ENCODE measurements at places on chromosomes 16 and 17.

GRCh38 chr16:49194537-49195236 is 87.0 kb downstream of the CBLN1 start:
- no peak for DNase-seq

GRCh38 chr17:64120159-64120810 is 9.7 kb downstream of the ERN1 start:
- DNase-seq, result no peak

- no peak for DNase-seq
These were observed 24.9 kb upstream of the RHBDL3 start for GRCh38 chr17:32240750-32241149.

GRCh38 chr16:19071811-19072777 is 4.7 kb downstream of the COQ7 start:
- DNase-seq, result no peak

DNA sequence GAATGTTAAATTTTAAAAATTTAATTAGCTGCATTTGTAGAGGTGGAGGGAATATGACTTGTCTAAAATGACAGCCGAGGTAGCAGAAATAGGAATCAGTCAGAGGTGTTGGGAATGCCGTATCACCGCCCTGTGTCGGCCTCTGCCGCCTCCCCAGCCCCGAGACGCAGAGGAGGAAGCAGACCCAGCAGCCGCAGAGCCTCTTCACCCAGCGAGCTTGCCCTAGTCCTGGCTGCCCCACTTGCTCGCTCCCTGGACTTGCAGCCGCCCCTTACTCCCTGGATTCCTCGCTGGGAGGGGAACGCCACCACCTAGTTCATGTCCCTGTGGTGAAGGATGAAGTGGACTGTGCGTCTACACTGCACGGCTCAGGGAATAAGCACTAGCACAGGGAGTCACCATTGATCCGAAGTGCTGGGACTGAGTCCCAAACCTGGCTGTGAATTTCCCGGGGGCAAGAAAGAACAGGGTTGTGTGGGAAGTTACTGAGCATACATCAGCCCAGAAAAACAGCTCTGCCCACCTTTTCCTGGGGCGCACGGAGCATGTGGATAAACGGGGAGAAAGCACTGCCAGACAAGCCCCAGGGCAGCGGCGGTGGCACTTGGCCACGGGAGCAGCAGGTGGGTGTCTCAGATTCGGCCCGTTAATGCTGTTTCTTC is 76.8 kb downstream of the RPTOR start:
- DNase-seq, result no peak

GRCh38 chr17:27526604-27527002 is 70.4 kb downstream of the KSR1 start:
- no peak for DNase-seq

DNA sequence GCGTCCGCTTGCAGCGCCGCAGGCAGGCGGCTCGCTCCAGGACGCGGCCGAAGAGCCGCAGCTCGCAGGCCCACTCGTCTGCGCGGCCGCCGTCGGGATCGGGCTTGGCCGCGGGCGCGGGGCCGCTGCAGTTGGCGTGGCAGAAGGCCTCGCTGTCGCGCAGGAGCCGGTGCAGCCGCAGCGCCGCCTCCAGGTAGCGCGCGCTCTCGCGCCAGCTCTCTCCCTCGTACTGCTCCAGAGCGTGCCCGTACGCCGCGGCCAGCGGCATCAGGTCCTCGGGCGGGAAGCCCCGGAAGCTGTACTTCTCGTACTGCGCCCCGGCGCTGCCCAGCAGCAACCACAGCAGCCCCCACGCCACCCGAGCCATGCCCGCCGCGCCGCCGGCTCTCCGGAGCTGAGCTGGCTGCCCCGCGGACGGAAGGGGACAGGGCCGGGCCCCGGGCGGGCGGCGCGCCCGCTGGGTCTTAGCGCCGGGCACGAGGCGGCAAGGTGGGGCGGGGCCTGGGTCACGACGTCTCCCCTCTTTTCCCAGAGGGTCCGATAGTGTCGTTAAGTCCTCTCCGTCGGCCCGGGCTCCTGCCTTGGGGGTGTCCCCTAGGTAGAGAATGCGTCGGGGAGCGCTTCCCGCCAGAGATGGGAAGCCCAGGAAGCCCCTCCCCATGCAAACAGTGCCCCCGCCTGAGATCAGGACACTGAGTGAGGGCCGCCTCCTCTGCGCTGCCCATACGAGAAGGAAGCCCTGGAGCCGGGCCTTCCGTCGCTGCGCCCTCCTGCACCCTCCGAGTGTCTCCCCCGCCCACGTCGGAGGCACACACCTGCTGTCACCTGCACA is at the start of gene P3H4:
Gene P3H4 (minus strand): TSS at position 401 of the 832 bp plus-strand sequence. CDS start 34 bp downstream, at position 367.
- DNase-seq, result no peak

GRCh38 chr17:73356561-73357170 is 44.9 kb upstream of the CDC42EP4 start:
- DNase-seq, result no peak

DNA sequence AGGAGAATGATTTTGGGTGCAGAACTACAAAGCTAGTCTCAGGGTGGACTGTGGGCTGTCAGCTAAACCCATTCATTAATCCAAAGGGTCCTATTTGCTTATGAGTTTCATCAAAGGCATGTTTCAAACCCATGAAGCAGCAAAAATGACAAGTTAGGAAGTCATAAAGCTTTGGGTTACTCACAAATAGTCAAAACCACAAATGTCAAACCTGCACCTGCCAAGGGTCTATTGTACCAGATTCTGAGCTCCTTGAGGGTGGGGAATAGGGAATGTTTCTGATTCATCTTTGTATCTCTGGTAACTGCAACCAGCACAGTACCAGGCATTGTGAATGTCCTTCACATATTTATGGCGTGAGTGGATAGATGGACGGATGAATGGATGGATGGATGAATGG is 317.7 kb downstream of the MAF start:
- no peak for DNase-seq

GRCh38 chr17:49703557-49704277 is 4.0 kb downstream of the SLC35B1 start:
- DNase-seq, result peak; percentile 60

GRCh38 chr16:82201926-82202325 is 31.9 kb upstream of the MPHOSPH6 start:
- no peak for DNase-seq

- DNase-seq, result no peak
These were observed 11.1 kb downstream of the TRPV3 start for GRCh38 chr17:3546521-3546920.

DNA sequence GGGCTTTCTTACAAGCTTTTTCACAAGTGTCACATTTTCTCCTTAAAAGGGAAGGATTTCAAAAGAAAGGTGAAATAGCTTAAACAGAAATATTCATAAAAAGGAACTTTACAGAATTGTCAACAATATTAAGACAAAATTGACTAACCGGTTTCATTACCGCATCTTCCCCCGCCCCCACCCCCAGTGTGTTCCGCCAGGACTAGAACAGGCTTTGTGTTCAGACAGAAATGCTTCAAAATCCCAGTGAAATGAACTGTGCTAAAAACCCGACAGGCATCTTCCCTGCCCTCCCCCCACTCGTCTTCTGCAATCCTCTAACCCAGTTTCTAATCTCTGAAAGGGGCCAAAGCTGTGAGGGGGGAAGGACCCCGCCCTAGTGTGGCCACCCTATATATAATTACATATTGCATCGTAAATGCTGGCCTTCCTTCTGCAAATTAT is 990 bp upstream of the ROGDI start:
- no peak for DNase-seq

- no peak for DNase-seq
These were observed 3.6 kb upstream of the LITAFD start for GRCh38 chr16:8878523-8878911.

GRCh38 chr17:42284566-42284965 is 3.7 kb upstream of the STAT5A start:
- DNase-seq, result no peak

DNA sequence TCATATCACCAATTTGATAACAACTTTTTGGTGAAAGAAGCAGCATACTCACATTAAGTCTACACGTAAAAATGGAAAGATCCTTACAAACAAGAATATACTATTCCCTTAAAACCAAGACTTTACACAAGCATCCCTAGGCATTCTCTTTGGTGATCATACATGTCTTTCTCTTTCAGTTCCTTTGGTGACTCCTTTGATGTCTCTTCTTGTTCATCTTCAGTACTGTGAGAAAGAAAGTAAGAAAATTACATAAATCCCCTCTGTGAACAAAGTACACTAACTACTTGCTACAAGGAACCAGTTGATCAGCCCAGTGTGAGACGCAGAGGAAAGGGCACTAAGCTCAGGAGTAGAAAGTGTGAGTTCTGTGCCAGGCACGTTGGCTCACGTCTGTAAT is 59.6 kb upstream of the MTMR4 start:
- DNase-seq, result no peak

Measured in NCI-H2029 treated with DMSO at 0.1 percent for 48 hours (cell line).